ENCODE measurements at places on chromosomes 12 and 14.

DNA sequence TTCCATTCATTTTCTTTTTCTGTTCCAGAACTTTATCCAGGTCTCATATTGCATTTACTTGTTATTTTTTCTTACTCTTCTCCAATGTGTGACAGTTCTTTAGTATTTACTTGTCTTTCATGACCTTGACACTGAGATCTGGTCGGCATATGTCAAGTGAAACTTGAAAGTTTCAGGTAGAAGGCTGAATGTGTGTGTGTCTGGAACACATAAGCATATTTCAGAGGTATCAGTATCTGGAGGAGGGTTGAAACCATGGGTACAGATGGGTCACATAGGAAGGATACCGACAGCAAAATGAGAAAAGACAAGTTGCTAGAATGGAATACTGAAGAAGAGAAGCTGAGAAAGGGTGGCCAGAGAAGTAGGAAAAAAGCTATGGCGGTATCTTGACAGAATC, 22.5 kb upstream of the PTGDR start:
- no peak for DNase-seq

DNA sequence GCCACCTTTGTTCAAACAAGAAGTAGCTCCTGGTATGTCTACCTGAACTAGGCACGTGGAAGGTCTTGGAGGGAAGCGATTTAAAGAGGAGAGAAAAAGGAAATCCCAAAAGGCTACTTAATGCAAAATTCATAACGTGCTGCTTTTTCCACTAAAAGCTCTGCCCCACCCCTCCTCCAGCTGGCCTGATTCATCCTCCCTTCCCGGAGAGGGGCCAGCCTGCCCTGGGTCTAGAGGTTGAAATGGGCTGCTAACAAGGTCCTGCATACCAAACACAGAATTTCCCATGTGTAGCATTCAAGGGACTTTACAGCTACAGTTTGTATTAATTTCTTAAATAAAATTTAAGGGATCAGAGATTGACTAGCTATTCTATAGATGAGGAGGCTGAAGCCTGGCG, 83.2 kb downstream of the KNTC1 start:
- DNase-seq: no peak

- no peak for DNase-seq
Measured at GRCh38 chr12:21296348-21296747, 38.4 kb downstream of the SLCO1A2 start.

DNA sequence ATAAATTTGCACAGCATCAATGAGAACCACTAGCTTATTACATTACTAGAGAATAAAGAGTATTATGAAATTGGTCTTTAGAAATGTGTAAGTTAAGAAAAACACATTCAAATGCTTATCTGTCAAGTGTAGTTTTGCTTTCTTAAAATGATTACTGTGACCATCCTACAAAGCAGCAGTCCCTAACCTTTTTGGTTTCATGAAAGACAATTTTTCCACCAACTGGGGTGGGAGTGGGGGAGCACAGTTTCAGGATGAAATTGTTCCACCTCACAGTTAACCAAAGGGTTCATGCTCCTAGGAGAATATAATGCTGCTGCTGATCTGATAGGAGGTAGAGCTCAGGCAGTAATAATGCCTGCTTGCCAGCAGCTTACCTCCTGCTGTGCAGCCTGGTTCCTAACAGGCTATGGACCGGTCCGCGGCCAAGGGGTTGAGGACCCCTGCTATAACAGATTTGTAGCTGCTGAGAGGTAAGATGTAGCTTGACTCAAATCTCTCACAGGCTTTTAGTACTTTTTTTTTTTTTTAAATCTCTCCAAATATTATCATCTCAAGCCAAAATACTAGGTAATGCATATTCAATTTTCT, 45.4 kb downstream of the PPP4R3A start:
- no peak for DNase-seq

GRCh38 chr14:89485264-89485663, 68.2 kb upstream of the FOXN3 start:
- DNase-seq: no peak

DNA sequence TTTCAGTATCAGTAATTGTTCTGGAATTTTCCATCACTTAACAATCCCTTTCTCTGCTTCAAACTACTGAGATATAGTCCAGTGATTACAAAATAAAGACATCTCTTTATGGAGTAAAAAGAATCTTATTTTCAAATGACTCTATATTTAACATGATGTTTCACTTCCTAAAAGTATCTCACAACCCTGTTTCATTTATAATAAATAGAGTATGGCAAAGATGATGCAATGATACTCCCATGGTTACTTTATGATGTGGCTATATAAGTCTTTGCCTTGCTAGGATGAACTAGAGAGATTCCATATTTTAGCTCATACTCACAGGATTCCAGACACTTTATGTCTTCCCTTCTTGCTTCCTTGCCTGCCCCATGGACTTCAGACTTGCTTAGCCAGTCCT, 953.5 kb upstream of the MDGA2 start:
- no peak for DNase-seq

- DNase-seq: peak; percentile 79
Measured at GRCh38 chr14:21191809-21192446, 36.1 kb upstream of the OR5AU1 start.

DNA sequence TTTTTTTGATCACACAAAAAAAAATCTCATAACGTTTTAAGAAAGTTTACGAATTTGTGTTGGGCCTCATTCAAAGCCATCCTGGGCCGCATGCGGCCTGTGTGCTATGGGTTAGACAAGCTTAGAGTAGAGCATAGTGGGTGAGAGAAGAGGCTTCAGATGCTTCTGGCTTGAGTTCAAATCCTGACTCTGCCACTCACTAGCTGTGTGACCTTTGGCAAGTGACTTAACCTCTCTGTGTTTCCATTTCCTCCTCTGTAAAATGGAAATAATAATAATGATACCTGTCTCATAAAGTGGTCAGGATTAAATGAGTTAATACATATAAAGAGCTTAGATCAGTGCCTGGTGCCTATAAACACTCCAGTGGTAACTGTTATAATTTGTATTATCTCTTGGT, 6.2 kb downstream of the P2RX4 start:
- no peak for DNase-seq

DNA sequence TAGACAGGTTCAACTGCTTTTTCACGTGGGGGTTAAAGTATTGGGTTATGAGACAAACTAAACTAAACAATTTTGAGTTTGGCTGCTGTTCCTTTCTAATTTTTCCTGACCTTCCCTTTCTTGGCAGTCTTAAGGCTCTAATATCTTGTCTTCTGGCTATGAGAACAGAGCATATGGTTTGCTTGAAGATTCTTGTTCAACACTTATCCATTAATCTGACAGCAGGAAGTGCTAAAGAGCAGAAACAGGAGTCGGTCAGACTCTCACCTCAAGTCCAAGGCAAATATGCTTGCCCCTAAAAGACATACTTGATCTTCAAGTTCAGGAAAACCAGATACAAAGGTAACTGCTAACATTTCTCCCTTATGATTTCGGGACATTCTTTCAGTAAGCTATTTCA, 52.6 kb upstream of the KCNJ8 start:
- DNase-seq: no peak

- no peak for DNase-seq
Measured at GRCh38 chr12:58067610-58068387, 126.4 kb downstream of the ATP23 start.

- DNase-seq: no peak
Measured at GRCh38 chr14:95683793-95684192, 2.4 kb upstream of the TCL1B start.

DNA sequence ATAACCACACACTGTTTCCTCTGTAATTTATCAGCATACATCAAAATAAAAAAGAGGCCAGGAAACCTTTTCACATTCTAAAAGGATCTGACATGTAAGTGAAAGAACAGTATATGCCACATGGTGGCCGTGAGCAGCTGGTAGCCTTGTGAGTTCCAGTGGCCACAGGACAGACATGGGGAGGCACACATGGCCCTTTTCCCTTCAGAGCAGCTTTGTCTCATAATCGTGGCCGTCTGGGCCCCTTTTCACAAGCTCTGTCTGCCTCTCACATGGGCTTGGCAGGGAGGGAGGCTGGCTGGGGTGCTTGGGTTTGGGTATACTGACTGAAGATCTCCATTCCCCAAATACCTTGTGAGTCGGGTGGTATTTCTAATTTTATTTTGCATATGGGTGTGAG, 1.5 kb upstream of the ZDHHC22 start:
- DNase-seq: no peak

- no peak for DNase-seq
Measured at GRCh38 chr12:32140877-32141276, 34.2 kb downstream of the BICD1 start.

DNA sequence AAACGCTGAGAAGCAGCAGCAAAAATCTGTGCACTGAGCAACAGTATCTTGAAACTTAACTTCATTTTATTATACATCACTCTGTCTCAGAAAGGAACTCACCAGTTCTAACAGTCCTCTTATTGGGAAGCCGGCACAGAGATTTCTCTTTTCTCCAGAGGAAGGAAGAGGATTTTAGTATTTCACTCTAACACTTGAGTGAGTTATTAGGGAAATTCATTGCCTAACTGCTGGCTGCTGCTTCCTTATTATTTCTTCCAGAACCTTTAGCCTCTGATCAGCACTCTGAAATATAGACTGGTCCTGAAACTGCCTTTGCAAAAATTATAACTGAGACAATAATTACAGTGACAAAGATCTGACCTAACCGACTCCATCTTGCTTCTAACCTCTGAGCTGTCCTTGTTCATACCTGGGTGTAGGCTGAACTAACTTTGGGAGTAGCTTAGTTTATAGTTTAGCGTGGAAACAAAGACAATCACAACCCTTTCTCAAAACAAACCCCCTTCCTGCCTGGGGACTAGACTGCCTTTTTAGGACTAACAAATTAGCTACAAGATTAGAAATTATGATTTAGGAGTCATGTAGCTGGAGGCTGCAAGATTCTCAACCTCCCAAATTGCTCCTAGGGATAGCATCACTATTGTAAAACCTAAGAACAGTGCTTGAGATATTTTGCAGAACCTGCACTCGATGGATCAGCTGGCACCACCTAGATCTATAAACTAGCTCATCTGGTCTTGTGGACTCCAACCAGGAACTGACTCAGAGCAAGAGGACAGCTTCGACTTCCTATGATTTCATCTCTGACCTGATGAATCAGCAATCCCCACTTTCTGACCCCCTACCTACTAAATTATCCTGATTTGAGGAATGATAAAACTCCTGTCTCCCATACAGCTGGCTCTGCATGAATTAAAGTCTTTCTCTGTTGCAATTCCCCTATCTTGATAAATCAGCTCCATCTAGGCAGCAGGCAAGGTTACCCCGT, 117.5 kb downstream of the DYRK2 start:
- DNase-seq: no peak

GRCh38 chr14:100504372-100505078, 82.7 kb downstream of the BEGAIN start:
- DNase-seq: no peak

GRCh38 chr14:64074961-64075612, 219.1 kb downstream of the ESR2 start:
- DNase-seq: no peak
